ENCODE measurements at places on chromosomes 1 and 21.
A peak's percentile ranks its signal among the peaks of the same experiment; 100 is the strongest.

- DNase-seq = peak; percentile 4
Measured at GRCh38 chr1:55155522-55155921, 59.6 kb downstream of the USP24 start.

DNA sequence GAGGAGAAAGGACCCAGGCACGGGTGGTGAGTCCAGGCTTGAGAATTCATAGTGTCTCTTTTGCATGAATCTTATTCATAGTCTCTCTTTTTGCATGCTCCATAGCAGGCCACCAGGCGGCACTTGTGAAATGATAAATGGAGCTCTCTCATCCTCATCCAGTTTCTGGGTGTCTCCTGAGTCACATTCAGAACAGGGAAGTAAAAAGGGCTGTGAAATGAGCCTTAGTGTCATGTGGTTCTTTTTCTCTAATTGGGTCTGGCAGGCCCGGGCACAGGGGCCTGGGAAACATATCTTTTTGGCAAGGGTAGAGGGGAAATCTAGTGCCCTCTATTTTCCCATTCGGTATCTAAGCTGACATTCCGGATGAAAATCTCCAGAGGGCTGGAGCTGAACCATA, 19.1 kb upstream of the NCF2 start:
- DNase-seq = peak; percentile 71

- DNase-seq = no peak
Measured at GRCh38 chr1:191368891-191369654, 789.2 kb upstream of the RGS18 start.

DNA sequence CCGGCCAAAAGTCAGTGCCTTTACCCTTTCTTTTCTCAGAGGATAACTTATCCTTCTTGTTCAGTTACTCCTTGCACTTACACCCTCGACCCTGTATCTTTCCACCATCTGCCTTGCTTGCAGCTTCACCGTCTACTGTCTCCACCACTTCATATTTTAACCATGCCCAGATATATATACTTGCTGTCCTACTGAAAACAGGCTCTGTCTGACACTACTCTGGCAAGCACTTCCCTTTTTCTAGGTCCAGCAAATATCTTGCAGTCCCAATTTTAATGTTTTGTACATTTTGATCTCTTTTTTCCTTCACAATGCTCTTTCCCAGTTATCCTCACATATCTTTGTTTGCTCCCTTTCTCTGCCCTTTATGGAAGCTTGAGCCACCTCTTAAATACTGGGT, 308.6 kb downstream of the TPR start:
- no peak for DNase-seq

DNA sequence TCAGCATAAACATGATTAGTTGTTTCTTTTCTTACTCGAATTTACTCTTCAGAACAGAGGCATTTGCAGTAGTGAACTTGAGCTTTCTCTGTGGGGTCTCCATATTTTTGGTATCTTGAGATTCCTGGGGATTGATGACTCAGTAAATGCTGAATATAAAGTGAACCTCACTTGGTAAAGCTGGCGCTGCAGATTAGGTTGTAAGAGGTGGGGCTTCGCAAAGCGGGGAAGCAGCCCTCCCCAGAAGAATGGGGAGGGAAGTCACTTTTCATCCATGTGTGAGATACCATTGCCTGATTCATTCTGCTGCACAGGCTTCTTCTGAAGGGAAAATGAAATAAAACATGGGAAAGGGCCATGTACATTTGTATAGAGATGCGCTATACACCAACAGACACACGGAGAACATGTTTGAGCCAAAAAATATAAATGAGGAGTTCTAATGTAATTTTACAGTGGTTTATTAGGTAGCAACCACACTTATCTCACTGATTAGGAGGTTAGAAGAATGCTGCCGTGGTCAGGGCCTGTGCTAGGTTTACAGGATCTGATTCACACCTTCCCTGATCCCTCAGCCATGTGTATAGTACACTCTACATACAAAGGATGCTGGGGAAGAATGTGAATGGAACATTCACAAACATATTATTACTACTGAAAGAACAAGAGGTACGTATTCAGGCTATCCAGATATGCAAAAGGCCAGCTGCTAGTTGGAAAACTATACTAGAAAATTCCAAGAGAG, 63.5 kb downstream of the DNTTIP2 start:
- no peak for DNase-seq

GRCh38 chr1:54716299-54717047, 812 bp downstream of the TTC4 start:
- DNase-seq = no peak

DNA sequence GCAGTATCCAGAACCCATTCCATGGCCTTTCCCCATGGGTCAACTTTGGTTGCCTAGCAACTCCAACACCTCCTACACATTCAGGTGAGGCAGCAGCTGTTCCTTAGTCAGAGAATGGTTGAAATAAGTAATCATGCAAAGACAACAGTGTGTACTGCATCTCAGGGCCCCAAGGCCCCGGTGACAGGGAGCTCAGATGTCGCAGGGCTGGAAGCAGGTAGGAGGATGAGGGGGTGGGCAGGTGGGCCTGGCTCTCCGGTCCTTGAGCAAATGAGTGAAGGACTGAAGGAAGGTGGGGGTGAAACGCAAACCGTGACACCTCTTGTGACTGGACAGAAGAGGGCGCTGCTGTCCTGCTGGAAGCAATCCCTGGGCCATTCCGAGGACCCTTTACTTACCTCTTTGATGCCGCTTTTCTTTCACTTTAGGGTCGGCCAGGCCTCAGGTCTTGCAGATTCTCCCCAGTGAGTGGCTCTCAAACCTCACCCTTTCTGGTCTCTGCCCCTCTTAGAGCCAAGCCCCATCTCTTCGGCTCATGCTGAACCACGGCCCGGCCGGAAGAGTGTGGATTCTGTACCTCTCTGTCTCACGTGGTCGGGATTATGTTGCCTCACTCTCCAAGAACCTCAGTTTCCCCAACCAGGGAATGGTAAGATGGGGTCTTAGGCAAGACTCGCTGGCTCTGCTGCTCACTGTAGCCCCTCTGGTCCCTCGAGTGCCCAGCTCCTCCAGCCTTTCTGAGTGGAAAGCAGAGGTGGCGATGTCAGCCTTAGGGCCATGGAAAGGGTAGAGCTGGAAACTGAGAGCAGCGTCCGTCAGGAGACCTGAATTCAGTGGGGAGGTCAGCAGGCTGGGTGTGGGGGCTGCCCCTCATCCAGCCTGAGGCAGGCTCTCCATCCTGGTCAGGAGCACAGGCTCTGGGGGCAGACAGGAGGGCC, 5.6 kb upstream of the KCNA10 start:
- DNase-seq = peak; percentile 72

GRCh38 chr21:35521293-35521692, 472.2 kb upstream of the RUNX1 start:
- DNase-seq = no peak

DNA sequence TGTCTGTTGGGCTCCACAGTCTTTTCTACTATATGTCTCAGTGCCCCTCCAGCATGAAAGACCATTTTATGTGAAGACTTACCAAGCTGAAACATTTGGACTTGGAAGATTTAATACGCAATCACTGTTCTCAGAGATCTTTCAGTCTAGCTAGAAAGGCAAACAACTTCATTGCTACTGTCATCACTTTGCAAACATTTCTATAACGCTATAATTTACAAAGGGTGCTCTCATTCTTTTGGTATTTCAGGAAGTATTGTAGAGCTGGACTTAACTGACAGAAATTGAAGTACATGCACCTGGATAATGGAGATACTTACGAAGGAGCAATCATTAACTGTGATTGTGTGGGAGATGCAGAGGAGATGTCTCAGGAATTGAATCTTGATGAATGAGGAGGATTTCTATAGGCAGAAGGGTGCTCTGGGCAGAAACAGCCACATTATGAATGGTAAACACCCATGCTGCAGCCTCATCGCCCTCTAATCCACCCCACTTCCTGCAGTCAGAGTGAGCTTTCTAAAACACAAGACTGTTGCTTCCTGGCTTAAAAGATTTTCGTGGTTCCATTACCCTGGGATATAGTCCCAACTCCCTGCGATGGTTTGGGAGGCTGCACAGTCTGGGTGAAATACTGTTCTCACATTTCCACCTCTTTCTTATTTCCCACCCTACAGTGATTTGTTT, 75.1 kb upstream of the GNG12 start:
- no peak for DNase-seq

GRCh38 chr1:41296506-41296905, 54.4 kb upstream of the SCMH1 start:
- DNase-seq = no peak

DNA sequence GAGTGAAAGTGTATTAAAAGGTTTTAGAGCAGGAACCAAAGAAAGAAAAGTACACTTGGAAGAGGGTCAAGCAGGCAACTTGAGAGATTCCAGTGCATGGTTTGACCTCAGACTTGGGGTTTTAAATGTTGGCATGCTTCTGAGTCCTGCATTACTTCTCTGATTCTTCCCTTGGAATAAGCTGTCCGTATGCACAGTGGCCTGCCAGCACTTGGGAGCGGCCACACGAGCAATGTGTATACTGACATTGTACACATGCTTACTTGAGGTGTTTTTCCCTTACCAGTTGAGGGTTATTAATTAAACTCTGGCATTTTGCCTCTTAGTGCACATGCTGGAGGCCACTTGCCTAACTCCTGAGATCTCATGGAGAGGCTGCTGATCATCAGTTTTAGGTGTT, 786.6 kb upstream of the RGS18 start:
- DNase-seq = no peak

DNA sequence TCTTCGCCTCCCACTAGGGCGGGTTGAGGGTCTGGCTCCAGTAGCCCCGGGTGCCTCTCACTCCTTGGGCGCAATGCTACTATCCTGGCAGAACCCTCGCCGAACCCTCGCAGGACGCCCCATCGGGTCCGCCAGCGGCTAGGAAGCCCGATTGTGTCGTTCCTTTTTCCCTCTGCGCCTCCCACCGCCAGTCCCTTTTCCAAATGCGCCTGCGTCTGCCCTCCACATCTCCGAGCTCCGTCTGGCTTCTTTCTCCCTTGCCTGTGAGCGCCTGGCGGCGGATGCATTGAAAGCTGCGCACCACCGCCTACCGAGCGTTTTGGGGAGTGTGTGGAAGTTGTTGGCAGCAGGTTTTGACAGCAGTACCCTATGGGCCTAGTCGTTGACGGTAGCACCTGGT, 1.0 kb upstream of the DIRAS3 start:
- DNase-seq = no peak

- no peak for DNase-seq
Measured at GRCh38 chr1:234584926-234585325, 25.1 kb downstream of the IRF2BP2 start.

GRCh38 chr21:45069085-45069484, 5.3 kb upstream of the ADARB1 start:
- no peak for DNase-seq

GRCh38 chr1:41534181-41535076, 49.9 kb upstream of the EDN2 start:
- no peak for DNase-seq

DNA sequence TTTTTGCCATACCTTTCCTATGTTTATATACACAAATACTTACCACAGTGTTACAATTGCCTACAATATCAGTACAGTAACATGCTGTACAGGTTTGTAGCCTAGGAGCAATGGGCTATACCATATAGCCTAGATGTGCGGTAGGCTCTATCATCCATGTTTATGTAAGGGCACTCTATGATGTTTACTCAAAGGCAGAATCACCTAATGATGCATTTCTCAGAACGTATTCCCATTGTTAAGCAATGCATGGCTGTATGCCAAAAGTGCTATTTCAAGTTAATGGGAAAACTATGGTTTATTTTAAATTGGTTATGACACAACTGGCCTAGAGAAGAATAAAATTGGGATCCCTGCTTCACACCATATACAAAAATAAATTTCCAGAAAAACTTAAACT, 36.9 kb upstream of the DISP1 start:
- peak; percentile 74 for DNase-seq

GRCh38 chr21:40496116-40496515, 350.8 kb downstream of the DSCAM start:
- DNase-seq = no peak

GRCh38 chr1:59162665-59163064, 134.2 kb upstream of the FGGY start:
- no peak for DNase-seq

DNA sequence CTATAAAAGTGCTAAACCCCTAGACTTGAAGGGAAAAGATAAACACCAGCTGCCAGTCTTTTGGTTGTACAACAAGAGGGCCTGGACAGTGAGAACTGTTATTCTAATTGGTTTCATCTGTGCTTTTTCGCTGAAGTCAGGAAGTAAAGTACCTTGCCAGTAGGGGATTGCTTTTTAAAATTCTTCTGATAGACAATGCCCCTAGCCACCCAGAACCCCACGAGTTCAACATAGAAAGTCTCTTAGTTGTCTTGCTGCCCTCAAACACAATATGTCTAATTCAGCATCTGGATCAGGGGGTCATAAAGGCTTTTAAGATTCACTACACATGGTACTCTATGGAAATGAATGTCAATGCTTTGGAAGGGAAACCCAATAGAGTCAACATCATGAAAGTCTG, 289.2 kb downstream of the TBX15 start:
- DNase-seq = no peak

All from DMS153 (cell line).